Activated T-helper 17 cell treated with anti-CD3 and anti-CD28 coated beads, Interleukin-2, amount 50 U/mL, for 72 hours (primary cell): ENCODE measurements at places on chromosomes 3 and 15. TPM values are rescaled to one million over a fixed set of nuclear protein-coding genes. Genes with fewer than 3 reads are reported as not detected.

- no peak for ATAC-seq
Observed at GRCh38 chr3:106707347-106707746, 669.9 kb upstream of the CCDC54 start.

DNA sequence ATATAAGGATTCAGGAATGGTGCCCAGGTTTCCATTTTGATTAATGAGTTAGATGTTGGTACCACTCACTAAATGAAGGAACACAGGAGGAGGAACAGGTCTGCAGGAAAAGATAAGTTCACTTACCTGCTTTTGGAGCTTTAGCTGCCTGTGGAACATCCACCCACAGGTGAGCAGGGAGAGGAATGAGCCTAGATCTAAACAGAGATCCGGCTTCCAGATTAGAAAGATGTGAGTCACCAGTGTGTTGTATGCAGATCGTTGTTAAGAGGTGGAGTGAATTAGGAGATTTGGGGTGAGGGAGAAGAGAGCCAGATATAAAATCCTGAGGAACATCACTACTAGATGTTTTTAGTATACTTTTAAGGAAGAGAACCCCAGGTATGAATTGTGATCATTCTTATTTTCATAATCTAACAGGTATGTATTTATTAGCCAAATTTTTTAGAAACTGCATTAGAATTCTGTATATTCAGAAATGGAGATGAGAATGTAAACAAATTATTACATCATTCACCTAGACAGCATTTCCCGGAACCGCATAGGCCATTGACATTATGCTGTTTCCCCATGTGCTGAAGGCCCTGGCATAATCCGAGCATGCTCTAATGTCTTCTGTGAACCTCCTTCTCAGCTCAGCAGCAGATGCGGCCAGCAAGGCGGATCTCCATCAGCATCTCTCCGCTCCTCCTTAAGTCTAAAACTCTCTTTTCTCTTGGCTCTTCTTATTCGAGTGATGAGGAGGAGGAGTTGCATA, 118.2 kb downstream of the KLHL25 start:
- ATAC-seq = peak; percentile 56

The ESYT3 gene
- total RNA-seq = 0.09 TPM

The C3orf85 gene
- total RNA-seq = not detected

DNA sequence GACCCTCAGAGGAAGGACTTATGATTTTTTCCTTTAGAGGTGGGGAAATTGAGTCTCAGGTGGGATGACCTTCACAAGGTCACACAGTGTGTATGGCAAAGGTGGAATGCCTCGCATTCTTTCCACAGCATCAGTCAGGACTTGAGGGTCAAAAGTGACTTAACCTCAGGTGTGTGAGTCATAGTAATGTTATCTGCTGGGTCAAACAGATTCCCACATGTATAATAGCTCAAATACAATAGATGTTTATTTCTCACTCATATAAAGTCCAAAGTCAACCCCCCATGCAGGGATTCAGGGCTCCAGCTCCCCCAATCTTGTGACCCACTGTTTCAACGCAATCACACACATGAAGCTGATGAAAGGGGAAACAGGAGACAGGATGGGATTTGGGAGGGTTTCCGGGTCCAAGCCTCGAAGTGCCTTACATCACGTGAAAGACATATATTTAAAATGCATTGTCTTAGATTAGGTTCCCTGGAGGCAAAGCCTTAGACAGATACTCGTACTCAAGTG, 34.0 kb upstream of the CCDC174 start:
- no peak for ATAC-seq
